ENCODE measurements at places on chromosomes 3 and 15.

DNA sequence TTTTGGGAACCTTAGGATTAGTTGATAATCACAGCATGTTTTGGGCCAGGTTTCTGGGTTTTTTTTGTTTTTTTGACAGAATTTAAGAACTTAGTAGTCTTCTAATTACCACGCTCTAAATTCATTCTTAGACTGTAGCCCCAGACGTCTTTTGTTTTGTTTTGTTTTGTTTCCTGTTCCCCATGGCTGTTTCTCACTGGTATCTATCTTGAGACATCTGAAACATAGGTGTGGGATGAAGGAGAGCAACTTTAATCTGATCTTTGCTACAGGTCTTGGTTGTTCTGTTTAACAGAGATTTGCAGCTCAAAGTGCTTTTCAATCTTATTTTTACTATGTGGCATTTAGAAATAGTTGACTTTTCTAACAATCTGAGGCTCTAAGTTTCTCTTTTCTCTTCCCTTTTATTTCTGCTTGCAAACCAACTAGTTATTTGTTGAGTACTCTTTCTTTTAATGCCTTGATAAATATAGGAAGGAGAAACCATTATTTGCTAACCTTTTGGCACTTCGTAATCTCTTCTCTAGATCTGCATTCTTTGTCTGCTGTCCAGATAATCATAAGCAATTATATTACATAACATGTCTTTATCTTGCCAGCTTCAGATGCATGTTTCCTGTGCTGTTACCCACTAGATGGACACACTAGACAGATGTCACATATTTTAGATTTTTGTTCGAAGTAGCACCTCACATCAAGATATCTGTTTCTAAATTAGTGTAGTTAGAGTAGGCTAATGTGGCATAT is 40.9 kb downstream of the FBXL2 start:
- no peak for DNase-seq

- DNase-seq, result peak; percentile 33
These were observed 748 bp downstream of the MRPS25 start for GRCh38 chr3:15064299-15064834.

GRCh38 chr3:126358038-126358815 is 1.0 kb upstream of the KLF15 start:
- no peak for DNase-seq

- DNase-seq, result no peak
These were observed 437.4 kb downstream of the NR2F2 start for GRCh38 chr15:96767703-96768434.

GRCh38 chr15:90512276-90512675 is 17.4 kb upstream of the CRTC3 start:
- DNase-seq, result no peak

- DNase-seq, result no peak
These were observed 434.2 kb upstream of the TPM1 start for GRCh38 chr15:62608369-62608768.

GRCh38 chr3:108453565-108453964 is 56.8 kb downstream of the MYH15 start:
- no peak for DNase-seq

DNA sequence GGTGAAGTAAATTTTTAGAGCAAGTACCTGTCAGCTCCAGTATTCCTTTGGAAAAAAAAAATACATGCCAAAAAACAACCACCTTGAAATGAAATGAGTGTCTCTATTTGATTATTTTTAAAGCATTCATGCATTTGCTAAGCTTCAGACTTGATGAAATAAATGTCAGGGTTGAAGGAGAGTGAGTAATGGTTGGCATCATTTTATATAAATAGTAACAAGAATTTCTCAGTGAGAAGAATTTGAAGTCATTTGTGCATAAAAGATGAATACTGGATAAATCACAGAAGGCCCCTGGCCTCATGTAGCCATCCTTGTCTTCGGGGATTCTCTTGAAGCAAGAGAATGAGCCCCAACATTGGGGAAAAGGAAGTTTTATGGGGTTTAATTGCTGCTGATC is 318.4 kb downstream of the LPP start:
- DNase-seq, result no peak

DNA sequence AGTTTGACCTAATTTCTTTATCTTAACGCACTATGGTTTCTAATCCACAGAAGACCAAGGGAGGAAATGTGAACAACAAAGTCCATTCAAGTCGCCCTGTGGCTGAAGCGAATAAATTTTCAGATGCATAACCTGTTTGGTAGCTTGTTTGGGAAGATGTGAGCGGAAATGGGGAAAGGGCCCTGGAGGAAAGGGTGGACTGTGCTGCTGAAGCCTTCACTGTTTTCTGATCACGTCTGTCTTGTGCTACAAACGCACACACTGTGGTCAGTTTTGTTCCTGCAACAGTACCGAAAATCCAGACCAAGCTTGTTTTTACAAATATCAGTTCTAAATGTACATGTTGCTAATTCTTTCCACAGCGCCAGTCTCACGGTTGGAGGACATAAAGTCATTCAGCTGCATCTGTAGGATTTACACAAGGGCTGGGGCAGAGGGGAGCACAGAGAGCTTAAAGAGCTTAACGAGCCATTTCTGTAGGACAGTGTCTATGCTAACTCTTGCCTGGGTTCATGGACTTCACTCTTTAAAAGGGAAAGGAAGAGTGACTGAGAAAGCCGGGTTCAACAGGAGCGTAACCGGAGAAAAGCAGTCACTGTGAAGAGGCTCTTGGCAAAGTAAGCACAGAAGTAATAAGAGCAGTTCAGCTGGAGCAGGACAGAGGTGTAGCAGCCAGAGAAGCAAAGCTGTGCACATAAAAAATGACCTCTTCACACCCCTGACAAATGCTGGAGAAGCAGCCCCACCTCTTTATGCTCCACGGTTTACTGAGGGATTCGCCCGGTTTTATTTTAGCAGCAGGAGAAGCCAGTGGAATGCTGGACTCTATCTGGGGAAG is 66.6 kb downstream of the USF3 start:
- no peak for DNase-seq

GRCh38 chr3:107978131-107979055 is 112.4 kb downstream of the CD47 start:
- DNase-seq, result no peak

DNA sequence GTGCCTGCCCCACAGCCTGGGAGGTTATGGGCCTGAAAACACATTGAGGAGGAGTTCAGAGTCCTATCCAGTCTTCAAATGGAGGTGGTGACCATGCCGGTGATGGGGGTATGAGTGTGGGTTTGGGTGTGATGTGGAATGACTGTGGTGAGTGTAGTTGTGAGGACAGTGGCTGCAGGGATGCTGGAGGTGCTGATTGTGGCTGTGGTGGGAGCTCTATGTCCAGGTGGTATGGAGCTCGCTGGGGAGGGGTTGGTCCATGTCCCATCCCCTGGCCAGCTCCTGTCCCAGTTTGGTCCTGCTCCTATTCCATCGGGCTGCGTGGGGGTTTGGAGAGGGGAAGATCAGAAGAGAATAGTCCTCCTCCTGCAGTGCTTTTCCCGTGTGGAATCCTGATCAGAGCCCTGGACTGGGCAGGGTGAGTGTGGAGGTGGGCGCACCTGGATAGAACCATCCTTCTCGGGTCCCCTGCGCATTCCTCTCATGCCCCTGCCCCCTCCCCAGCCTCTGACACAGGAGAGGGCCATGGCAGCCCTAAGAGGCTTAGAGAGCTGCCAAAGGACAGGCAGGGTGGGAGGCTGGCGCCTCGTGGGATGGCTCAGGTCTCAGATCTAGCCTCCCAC is 23.0 kb upstream of the GOLGA6C start:
- no peak for DNase-seq

- DNase-seq, result no peak
These were observed 17.3 kb upstream of the GBE1 start for GRCh38 chr3:81778678-81779182.

GRCh38 chr15:79957741-79958140 is 13.3 kb downstream of the BCL2A1 start:
- DNase-seq, result no peak

DNA sequence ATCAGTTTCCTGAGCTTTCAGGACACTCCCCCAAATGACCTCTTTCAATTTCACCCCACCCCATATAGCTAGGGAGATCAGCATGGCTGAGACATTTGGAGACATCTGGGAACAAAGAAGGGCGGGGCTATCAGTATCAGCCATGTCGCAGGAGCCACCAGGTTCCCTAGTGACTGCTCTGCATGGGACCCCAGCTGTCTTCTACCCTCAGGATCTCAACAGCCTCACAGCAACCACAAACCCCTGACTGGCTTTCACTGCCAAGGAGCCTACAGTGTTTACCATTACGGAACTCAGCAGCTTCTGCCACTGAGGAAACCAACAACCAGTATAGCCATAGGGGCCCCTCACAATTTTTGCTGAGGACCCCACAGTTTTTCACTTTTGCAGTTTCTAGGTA is 269.6 kb upstream of the TRIM42 start:
- DNase-seq, result no peak

- DNase-seq, result no peak
These were observed 64.5 kb upstream of the KLF13 start for GRCh38 chr15:31262143-31262530.

- DNase-seq, result peak; percentile 72
These were observed 31.0 kb downstream of the GRIP2 start for GRCh38 chr3:14508966-14509795.

GRCh38 chr3:111285694-111286093 is 214.1 kb downstream of the NECTIN3 start:
- DNase-seq, result no peak

- peak; percentile 24 for DNase-seq
These were observed 107.2 kb downstream of the GTPBP8 start for GRCh38 chr3:113097960-113098447.

DNA sequence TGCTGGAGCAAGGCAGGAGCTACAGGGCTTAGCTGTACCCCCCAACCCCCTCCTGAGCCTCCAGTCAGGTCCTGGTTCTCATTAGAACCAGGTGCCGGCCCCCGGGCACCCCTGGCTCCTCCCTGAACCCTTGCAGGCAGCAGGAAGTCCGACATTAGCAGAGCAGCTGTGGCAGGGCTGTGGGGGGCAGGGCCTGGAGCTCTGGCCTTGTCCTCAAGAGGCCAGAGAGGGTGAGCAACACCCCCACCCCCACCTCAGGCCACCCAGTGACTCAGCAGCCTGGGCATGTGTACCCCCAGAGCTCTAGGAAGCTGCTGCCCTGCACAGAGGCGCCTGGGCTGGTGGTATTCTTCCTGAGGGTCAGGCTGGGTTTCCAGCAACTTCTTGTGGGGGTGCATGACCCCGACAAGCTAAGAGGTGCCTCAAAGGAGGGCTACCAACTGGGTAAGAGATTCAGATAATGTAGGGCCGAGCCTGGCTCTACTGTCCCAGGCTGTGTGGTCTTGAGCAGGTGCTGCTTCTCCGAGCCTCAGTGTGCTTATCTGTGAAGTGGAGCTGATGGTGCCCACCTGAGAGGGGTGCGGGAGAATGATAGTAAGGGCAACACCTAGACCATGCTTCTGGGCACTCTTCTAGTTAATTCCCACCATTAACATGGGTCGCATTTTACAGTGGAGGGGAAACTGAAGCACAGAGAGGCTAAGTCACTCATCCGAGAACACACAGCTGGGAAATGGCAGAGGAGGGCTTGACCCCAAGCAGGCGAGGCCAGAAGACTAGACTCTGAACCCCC is 16.0 kb downstream of the H1-8 start:
- peak; percentile 97 for DNase-seq

GRCh38 chr15:59614153-59614552 is 2.6 kb downstream of the GCNT3 start:
- DNase-seq, result no peak

DNA sequence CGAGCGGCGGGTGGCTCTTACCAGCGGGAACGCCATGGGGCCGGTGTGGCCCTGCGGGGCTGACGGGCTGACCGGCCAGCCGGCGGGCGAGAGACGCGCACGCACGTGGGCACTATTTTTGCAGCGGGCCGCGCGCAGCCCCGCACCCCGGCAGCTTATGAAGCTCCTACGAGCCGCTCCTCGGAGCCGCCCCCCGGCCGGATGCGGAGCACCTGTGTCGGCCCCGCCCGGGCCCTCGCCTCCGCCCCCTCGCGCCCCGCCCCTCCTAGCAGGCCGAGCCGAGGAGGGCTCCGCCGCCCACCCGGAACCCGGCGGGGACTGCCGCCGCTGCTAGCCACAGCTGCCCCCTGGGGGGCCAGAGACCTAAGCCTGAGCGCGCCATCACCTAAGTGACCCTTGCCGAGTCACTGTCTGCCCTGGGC is 683 bp upstream of the CPEB1 start:
- peak; percentile 47 for DNase-seq

DNA sequence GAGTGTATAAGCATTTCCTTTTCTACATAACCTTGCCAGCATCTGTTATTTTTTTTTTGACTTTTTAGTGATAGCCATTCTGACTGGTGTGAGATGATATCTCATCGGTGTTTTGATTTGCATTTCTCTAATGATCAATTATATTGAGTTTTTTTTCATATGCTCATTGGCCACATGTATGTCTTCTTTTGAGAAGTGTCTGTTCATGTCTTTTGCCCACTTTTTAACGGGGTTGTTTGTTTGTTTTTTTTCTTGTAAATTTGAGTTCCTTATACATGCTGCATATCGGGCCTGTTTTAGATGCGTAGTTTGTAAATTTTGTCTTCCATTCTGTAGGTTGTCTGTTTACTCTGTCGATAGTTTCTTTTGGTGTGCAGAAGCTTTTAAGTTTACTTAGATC is 89.2 kb downstream of the LEKR1 start:
- DNase-seq, result no peak

DNA sequence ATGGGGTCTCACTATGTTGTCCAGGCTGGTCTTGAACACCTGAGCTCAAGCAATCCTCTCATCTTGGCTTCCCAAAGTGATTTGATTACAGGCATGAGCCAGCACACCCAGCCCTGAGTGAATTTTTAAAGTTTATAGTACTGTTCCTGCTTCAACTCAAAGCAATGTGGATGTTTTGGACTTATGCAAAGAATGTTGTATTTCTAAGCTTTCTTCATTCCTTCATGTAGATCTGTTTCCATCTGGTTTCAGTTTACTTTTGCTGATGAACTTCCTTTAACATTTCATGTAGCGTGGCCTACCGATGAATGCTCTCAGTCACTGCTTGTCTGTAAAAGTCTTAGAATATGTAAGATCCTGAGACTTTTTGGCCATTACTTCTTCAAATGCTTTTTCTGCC is 23.2 kb downstream of the NRG4 start:
- DNase-seq, result no peak

- DNase-seq, result no peak
These were observed 157.7 kb downstream of the SMAD6 start for GRCh38 chr15:66859688-66860253.

DNA sequence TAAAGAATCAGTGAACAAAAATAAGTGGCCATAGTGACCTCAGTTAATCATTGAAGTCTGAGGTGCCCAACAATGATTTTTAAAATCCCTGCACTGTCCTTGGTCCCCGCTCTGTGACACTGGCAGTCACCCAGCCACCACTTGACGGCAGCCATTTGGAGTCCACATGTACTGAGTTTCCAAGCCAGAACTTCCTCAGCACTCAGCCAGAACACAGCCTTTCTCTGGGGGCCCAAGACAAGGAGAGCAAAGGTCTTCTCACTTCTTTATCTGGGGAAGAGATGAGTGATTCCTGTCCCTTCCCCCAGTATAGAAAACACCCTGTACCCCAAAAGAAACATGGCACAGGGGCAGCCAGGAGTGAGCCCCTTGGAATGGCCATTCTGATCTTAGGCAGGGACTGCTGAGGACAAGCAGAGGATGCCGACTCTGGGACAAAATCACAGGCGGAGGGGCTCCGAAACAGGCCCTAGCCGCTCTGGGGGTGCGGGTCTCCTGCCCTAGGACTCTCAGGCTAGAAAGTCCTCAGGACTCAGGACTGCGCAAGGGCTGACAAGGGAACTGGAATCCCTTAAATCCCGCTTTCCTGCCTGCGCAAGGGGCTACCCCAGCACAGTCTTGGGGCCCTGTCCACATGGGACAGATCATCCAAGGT is 12.8 kb downstream of the PAK6 start:
- no peak for DNase-seq

- no peak for DNase-seq
These were observed 230.5 kb upstream of the MRPL3 start for GRCh38 chr3:131733086-131733841.
